A673 (cell line): ENCODE measurements at places on chromosomes 3 and 15.
A peak's percentile ranks its signal among the peaks of the same experiment; 100 is the strongest.

GRCh38 chr3:54262541-54262940 is 140.2 kb downstream of the CACNA2D3 start:
- DNase-seq, result no peak

DNA sequence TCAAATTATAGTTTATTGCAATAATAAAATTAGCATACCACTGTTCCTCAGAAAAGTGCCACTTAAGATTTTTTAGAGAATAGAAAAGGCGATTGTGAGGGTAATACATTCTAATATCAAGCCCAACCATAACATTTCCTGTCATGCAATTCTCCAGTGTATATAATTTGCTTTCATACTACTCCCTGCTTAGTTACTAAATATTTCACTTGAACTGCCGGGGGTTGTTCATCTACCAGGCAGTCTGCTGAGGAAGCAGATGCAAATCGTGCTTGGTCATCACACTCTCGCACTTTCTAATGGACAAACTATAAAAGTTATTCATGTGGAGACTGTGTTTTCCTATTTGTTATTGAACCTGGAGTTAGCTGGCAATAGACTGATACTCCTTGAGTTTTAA is 645.6 kb upstream of the CBLB start:
- peak; percentile 46 for DNase-seq

DNA sequence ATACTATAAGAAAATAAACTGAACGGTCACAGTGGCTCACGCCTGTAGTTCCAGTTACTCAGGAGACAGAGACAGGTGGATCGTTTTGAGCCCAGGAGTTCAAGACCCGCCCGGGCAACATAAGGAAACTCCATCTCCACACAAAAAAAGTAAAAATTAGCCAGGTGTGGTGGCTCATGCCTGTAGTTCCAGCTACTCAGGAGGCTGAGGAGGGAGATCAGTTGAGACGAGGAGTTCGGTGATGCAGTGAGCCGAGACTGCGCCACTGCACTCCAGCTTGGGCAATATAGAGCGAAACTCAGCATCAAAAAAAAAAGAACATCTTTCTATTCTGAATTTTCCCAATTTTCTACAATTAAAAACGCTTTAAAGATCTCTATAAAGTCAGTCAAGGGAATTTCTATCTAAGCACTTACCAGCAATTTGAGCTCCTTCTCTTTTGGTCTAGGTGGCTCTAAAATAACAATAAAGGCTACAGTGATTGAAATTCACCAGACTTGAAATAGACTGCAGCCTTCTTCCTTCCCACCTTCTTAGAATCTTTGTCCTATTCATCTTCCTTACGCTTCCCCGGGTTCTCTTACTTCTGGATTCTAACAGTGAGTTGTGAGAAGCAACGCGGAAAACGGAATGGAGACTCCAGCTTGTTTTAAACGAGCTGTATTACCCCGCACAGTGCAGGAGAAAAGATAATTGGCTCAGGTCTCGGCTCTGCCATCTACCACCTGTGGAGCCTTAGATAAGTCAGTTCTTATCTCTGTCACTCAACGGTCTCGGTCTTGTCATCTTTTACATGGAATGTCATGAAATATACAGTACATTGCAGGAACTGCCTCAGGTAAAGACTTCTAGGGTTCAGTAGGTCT is 812 bp upstream of the SEC62 start:
- DNase-seq, result no peak

GRCh38 chr15:81378443-81378842 is 4.4 kb upstream of the TMC3 start:
- no peak for DNase-seq

- DNase-seq, result no peak
Observed at GRCh38 chr3:128911911-128912310, 32.5 kb downstream of the ACAD9 start.

DNA sequence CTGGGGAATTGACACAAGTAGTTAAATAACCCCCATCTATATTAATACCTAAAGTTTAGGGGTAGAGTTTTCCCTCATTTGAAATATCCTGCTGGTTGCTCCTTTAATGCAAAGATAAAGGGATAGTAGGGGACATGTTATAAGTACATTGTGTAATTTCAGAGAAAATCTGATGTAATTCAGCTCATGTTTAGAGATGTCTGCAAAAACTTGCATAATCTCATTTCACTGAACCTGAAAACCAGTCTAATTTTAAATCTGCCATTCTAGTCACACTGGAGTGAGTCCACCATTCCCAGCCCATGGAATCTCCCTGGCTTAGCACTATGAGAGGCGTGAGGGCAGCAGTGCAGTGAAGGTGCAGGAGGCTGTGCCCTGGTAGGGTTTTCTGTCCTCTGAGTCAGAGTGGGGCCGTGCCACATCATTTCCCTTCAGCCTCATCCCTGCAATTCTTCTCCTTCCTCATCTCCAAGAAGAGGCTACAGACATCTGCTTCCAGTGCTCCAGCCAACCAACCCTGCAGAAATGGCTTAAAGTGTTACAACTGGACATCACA is 246.3 kb upstream of the UMPS start:
- no peak for DNase-seq

DNA sequence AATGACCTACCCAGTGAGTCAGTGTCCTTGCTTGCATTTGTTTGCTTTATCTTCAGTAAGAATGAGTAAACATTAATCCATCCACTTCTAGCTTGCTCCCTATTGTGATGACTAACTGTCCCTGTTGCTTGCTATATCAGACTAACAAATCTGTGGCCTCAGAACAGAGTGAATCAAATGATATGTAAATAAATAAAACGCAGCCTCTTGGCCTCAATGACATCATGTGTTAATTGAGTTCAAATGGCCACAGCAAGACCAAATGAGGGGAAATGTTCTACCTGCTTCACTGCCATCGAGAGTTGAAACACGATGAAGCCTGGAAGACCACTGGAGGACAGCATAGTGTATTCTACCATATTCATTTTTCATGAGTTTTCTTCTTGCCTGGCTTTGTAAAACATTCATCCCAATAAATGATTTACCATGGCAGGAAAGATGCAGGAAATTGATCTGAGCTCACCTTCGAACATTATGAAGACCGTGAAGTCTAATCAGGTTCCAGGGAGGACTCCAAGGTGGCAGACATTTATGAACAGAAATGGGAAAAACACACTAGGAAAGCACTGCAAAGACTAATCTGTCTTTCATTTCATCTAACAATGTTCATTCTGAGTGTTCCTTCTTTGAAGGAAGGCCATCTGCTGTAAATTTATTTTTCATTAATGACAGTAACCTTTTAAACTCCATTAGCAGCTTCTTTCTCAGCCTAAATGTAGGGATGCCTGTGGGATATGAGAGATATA is 1144.5 kb downstream of the TUSC7 start:
- no peak for DNase-seq

GRCh38 chr15:64121614-64122013 is 25.8 kb downstream of the SNX1 start:
- DNase-seq, result no peak

- DNase-seq, result no peak
Observed at GRCh38 chr3:73451301-73451944, 173.3 kb downstream of the PDZRN3 start.

- DNase-seq, result peak; percentile 33
Observed at GRCh38 chr15:64379216-64379960, 1.9 kb downstream of the PCLAF start.

DNA sequence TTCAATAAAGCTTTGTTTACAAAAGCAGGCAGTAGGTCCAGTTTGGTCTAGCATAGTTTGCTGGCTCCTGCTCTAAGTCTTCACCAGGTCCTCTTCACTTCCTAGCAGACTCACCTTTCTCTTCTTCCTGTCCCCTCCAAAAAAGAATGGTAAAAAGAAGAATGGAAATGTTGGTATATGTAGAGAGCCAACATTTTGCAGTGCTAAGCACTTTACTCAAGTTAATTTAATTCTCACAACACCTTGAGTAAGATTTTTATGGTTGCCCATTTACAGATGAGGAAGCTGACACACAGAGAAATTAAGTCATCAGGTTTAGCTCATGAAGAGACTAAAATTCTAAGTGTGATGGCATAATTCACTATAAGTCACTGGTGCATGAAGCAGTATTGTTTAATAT is 230.1 kb upstream of the PRICKLE2 start:
- no peak for DNase-seq

DNA sequence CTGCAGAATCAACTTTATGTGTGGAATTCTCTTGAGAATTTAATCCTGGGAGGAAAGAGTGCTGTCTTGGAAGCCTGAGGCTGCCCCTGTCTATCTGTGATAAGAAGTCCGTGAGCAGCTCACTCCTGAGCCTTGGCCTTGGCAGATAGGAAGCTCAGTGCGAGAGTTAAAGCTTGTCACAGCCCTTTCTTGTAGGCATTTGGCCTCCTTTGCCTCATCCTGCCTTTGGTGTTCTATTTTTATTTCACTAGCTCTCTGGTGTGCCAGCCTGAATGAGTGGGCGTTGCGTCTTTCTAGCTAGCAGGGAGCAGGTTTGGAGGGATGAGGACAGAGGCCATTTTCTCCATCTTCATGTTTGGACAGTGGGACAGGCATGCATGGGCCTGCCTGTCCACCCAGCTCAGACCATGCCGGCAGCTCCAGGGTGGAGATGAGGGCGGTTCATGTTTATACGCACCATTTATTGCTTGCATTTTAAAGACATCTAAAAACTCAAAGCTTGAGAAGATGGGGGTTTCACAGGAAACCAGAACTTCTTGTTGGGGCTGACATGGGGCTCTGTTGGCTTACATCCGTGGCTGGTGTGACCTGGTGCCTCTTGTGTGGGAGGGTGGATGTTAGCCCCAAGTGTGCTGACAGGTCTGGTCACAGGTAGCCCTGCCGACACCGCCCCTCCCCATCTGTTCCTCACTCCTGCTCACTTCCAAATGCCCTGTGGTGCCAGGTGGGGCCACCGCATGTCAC is 29.8 kb downstream of the IRAK2 start:
- no peak for DNase-seq

GRCh38 chr3:38618343-38618742 is 31.1 kb downstream of the SCN5A start:
- DNase-seq, result no peak

- no peak for DNase-seq
Observed at GRCh38 chr3:27637346-27637995, 84.7 kb downstream of the EOMES start.

DNA sequence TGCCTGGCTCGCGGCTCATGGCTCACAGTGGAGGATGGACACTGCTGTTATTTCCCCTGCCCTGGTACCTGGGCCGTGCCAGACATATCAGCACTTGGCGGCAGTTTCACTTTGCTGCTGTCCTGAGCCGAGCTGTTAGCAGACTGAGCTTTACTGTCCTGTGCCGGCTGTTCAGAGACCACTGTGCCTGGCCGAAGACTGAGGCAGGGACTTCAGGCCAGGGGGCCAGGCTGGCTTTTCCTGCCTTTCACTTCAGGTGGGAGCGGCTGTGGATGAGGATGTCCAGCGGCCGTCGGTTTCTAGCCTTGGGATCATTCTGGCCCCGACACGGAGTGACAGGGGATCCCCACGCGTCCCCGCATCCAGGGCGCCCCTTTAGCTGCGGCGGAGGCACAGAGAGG is 1.1 kb downstream of the ATP10A start:
- no peak for DNase-seq

DNA sequence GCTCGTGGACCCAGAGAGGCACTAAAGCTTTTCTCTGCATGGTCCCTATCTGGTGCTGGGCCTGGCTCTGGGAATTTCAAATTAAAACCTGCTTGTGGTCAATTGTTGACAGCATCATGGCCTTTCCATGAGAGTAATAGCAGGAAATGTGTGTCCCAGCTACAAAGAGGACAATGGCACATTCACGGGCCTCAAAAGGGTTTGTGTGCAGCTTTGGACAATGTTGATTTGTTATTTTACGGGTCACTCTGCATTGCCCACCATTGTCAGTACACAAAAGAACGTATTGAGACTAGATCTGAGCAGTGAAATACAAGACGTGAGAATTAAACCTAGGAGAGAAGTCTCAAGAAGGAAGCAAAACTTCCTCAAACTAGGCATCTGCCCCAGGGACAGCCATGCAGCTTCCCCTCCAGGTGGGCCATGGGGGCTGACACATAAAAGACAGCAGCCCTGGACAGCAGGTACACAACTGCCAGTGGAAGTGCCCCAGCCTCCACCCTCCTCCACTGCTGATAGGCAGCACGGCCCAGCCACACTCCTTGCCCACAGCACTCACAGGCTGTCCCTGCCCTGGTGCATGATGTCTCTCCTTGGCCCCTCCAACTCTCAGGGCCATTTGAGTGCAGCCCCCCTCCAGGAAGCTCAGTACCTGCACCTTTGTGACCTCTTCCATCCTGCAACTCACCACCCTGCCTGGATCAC is 15.9 kb upstream of the LTF start:
- no peak for DNase-seq

- DNase-seq, result no peak
Observed at GRCh38 chr3:185029086-185029485, 123.8 kb downstream of the C3orf70 start.

DNA sequence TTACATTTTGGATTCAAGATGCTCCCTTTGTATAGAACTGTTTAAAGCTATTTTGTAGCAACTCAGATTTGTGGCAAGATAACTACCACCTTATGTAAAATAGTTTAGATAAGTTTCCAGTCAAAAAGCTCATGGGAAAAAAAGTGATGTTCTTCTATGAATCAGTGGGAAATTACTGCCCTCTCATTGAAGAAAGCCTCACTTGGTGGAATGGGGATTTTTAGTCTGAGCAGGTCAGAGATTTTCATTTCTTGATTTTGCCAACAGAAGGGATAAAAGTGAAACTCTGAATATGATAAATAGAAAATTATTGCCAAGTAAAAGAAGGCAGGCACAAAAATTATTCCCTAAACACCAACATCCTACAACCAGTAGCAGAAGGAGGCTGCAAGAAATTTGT is 25.8 kb upstream of the CSTA start:
- DNase-seq, result no peak

DNA sequence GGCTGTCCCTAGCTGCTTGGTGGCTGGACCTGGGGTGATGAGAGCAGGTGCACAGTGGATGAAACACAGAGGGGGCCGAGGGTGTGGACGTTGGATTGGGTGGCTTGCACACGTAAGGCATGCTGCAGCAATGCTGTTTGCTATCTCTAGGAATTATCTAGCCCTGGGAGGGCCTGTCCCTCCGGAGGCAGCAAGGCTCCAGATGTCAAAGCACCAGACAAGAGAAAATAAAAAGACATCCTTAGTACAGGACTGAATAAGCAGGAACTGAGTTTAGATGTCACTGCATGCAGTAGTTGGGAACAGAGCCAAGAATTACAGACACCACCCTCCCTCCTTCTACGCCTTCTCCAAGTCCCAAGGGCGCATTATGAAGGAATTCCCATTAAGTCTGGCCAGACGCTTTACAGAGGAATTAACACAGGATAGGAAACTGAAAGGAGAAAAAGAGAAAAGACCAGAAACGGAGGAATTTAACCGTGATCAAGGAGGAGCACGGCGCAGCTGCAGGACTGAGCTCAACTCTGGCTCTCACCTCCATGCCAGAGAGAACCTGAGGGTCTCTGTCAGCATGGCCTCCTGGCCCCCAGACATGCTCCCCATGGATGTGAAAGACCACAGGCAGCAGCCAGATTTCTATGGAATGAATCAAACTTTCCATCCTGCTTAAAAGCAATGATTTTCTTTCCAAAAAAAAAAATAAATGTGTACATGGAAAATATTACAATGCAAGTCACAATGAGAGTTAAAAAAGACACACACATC is 13.8 kb downstream of the ATP10A start:
- DNase-seq, result peak; percentile 44

GRCh38 chr3:194380326-194380725 is 10.8 kb upstream of the LRRC15 start:
- no peak for DNase-seq
